Glutamatergic neuron (in vitro differentiated cells): ENCODE measurements at places on chromosomes 2 and 18.
A peak's percentile ranks its signal among the peaks of the same experiment; 100 is the strongest.

DNA sequence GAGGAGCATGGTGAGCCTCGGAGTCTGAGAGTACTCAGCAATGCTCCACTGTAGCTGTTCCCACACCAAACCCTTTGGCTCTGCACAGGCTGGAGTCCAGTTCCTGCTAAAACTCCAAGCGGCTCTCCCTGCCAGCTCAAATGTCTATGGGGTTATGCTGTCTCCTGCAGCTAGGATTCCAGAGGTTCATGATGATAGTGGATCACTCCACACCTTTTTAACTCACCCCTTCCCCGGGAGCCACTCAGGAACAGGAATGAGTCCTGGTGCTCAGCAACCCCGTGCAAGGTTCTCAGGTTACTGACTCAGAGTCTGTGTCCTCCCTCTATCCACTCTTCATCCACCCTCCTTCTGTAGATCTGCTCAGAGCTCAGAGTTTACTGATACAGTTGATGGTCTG, 410.0 kb downstream of the CDH19 start:
- DNase-seq: no peak

- no peak for DNase-seq
These were observed 41.1 kb downstream of the IWS1 start for GRCh38 chr2:127485051-127485693.

DNA sequence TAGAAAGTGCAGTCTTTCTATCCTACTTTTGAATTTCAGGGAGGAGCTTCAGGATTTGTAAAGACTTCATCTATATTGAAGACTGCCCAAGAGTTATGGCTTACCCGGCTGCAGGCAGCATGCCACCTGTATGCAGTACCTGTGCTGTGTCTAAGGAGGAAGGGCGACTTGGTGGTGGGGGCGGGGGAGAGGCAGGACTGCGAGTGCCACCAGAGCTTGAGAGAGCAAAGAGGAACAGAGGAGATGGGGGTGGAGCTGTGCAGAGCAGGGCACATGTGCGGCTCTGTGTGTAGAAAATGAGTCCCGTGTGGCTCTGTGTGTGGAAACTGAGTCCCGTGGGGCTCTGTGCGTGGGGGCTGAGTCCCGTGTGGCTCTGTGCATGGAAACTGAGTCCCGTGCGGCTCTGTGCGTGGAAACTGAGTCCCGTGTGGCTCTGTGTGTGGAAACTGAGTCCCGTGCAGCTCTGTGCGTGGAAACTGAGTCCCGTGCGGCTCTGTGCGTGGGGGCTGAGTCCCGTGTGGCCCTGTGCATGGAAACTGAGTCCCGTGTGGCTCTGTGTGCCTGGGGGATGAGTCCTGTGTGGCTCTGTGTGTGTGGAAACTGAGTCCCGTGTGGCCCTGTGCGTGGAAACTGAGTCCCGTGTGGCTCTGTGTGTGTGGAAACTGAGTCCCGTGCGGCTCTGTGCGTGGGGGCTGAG, 43.2 kb downstream of the LDLRAD4 start:
- DNase-seq: no peak

GRCh38 chr2:178886006-178886405, 78.8 kb upstream of the TTN start:
- no peak for DNase-seq

DNA sequence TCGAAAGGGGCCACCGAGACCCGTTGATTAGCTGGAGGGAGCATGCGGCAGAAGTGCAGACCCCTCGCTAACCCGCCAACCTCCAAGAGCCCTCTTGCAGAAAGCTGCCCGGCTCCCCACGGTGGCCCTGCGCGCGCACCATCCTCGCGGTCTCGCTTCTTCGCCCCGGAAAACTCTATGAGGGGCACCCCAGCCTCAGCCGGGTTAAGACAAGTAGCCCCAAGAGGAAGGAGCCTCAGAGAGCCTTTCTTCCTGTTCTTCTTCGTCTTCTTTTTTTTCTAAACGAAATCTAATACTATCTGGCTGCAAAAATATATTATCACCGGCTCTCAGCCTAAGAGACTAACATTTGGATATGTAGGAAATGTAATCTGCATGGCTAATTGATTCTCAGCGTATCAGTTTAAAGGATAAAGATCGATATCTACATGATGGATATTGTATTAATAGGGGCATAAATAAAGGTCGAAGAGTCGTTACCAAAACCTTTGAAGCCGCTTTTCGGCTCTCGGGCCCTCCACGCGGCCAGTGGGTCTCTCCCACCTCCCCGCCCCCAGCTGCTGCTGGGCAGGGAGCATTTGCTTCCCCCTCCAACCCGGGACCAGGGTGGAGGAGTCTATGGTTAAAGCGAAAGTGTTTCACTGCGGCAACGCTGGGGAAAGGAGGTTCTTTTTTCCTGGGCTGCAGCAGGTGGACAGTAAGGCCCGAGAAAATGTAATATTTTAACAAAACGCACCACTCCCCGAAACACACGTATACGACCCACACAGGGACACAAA, 6.1 kb upstream of the PAX3 start:
- DNase-seq: no peak

DNA sequence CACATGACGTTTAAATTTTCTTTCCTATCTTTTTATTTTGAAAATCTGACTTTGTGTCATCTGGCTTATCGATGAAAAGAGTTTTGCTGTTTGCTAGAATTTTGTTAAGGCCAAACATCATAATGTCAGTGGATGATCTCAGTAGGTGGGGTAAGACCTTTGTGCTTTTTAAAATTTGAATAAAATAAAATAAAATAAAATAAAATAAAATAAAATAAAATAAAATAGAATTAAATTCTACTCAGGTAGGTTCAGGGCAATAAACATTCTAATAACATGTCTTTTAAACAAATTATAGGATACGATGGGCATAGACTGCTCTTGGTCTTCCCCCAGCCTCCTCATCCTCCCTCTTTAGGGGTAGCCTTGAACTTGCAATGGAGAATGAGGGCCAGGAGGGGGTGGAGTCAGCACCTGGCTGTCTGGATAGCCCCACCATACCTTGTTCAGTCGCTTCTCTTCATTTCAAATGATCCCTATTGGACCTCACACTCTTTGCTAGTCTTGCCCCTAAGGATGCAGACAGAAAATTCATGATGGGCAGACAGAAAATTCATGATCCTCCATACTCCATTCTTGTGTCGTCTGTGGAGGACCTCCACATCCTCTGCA, 8.1 kb downstream of the LDLRAD4 start:
- no peak for DNase-seq

GRCh38 chr2:191296083-191297006, 51.1 kb downstream of the MYO1B start:
- no peak for DNase-seq

DNA sequence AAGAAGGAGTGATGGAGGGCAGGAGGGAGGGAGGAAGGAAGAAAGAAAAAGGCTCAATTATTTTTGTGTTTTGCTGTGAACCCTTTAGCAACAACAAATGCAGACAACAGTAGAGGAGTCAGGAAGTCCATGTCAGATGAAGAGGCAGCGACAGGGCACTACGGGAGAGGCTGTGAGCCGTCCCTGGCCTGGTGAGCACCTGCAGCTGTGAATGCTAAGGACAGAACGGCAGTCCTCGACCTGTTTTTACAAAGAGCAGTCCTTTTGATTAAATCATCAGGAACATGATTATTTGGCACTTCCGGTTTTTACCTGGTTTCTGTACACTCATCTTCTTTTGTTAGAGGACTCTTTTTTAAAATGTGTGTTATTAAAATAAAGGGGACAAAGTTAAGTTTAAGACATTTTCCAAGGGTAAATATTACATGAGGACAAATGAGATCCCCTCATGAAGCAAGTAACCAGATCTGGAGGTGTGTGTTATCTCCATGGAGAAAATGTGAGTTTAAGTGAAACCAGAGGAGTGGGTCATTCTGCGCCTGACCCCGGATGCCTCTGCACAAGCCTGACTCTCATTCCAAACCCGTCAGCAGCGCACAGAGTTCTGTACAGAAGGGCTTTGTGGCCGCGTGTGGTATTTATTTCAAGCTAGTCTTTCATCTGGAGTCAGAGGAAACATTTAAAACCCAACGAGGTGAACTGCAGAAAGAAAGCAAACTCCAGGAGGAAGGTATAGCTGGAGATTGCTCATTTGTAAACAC, 492.5 kb downstream of the SOX11 start:
- no peak for DNase-seq

GRCh38 chr2:236242057-236242495, 22.1 kb downstream of the ASB18 start:
- DNase-seq: no peak

DNA sequence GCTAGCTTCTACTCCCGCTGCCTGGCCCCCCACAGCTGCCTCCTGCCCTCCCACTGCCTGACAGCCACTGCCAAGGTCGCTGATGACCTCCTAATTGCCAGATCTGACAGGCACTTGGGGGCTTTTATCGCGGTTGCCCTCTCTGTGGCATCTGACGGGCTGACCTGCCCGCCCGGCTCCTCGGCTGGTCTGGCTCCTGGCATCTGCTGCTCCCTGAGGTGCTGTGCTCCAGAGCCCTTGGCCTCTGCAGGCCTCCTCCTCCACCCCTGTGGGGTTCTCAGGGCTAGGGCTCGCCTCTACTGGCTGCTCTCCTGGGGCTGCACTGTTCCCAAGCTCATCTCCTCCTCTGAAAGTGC, 43.1 kb downstream of the INHBB start:
- DNase-seq: no peak

- DNase-seq: no peak
These were observed 16.9 kb upstream of the KIF1A start for GRCh38 chr2:240836781-240837467.

- DNase-seq: no peak
These were observed 64.0 kb upstream of the ZEB2 start for GRCh38 chr2:144583741-144584453.

GRCh38 chr2:172200495-172201085, 97.9 kb upstream of the DLX2 start:
- DNase-seq: no peak

DNA sequence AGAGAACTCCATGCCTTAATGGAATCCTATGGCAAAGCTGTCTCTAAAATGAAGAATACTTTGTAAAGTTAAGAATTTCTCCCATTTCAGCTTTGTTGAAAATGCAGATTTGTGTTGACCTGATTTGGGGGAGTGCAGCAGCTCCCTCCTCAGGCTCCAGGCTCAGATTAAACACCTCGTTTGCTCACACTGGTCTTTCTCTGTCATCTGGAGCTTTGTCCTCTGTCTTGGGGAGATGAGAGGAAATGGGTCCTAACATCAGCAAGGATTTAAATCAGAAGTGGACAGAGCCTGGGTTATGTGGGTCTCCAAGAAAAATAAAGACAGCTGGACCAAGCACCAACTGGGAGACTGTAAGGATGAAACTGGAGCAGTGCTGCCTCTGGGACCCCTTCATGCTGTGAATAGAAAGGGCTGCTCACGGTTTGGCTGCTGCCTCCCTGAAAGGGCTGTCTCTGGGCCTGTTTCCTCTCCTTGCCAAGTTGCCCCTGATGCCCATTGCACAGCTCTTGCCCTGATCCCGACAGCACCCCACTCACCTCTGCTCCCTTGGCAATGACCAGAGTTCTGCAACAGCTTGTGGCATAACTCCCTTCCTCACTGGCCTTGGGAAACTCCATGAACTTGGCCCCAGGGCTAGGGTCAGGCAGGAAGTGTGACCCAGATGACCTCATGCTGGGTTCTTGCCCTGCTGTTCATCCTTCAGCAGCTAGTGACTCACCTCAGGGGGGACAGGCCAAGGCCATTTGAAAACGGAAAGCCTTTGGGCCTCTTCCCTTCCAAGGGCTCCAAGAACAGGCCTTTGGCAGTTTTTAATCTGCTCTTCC, 197.2 kb downstream of the CYP26B1 start:
- DNase-seq: no peak

GRCh38 chr2:15860760-15861159, 79.6 kb upstream of the MYCN start:
- DNase-seq: no peak

DNA sequence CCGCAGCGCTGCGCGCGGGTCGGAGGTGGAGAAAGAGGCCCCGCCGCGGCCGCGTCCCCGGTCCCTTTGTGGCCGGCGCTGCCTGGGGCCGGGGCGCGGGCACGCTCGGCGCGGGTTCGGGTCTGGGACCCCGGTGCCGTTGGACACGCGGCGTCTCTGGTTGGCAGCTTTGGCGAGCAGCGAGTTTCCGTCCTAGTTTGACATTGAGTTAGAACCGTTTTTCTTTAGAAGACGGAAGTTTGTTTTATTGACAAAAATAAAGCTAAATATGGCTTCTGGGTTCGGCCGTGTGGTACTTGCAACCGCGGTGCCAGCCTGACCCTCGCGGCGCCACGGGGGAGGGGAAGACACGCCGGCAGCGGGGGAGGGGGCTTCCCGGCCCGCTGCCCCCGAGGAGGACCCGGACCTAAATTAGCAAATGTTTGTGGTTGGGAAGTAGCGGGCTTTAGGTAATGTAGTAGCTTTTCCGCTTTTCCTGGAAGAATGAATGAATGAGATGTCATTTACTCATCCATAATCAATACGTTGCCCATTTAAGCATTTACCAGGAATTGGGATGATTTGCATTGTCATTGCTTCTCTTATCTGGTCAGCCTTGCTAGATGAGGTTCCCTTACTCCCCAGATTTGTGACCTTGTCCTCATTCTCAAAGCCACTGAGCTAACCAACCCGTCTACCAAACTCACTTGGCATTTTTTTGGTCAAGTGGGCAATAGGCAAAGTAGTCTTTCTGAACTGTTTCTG, 530 bp downstream of the GALNT1 start:
- DNase-seq: peak; percentile 51

- DNase-seq: peak; percentile 27
These were observed 52.3 kb upstream of the ROCK2 start for GRCh38 chr2:11396467-11397445.

DNA sequence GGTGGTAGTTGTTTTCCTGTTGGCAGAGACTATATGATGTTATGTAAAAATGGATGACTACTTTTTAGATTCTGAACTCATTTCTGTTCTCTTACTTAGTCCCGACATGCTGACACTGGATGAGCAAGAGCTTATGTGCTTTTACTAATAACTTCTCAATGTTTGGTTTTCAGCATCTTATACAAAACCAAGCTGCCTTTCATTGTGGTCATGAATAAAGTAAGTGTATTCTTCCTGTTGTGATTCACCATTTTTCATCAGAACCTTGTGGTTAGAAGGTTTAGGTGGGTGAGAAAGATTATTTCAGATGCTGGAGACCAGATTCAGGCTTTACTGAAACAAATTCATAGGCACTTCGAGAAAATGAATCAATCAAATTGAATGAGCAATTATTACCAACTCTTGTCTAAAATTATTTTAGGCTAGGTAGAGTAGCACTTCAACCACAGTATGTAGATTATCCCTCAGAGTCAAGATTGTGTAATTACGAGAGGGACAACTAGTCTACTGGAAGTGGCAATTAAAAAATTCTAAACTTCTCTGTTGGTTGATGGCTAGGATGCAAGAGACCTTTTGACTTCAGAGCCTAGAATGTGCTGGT, 9.3 kb downstream of the GPN1 start:
- DNase-seq: no peak

GRCh38 chr2:172836347-172836821, 100.7 kb downstream of the RAPGEF4 start:
- no peak for DNase-seq

GRCh38 chr2:121257480-121257840, 27.5 kb downstream of the TFCP2L1 start:
- DNase-seq: no peak

GRCh38 chr2:28640260-28640907, 111.2 kb upstream of the PPP1CB start:
- no peak for DNase-seq
